ENCODE measurements at places on chromosomes 1 and 21.

DNA sequence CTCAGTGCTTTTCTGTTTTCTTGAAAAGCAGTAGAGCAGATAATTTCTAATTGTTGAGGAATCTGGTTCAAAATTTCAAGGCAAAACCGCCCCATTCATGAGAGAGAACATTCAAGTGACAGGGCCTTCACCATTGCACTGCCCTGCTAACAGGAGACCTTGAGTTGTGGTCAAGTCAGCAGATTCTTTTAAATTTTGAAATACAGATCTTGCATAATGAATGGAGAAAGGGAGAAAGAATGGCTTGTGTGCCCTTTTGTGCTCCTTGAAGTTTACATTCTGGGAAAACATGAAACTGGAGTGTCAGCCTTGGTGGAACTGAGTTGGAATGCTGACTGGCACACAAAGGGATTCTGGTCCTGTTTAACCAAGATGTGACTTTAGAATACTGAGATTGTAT is 164.5 kb upstream of the UBE2U start:
- DNase-seq, result no peak

- DNase-seq, result no peak
These were observed 5.7 kb downstream of the LGR6 start for GRCh38 chr1:202199040-202199889.

GRCh38 chr1:43711049-43711448 is 3.7 kb downstream of the ST3GAL3 start:
- no peak for DNase-seq

GRCh38 chr1:162145966-162146696 is 76.6 kb downstream of the NOS1AP start:
- DNase-seq, result no peak

GRCh38 chr1:200342511-200343311 is 67.1 kb downstream of the ZNF281 start:
- DNase-seq, result no peak

DNA sequence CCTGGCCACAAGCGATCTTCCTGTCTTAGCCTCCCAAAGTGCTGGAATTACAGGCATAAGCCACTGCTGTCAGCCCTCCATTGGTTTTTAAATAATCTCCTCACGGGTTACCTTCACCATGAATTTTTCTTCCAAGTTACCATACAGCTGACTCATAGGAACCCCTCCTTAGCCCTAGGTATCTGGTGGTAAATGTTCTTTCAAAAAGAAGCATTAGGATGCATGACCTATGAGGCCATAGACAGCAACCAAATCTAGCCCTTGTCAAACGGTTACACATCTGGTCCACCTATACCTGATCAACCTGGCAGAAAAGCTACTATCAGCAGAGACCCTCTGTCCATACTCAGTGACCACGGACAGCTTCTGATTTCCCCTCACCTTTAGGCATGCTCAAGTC is 12.7 kb upstream of the DEGS1 start:
- DNase-seq, result no peak

DNA sequence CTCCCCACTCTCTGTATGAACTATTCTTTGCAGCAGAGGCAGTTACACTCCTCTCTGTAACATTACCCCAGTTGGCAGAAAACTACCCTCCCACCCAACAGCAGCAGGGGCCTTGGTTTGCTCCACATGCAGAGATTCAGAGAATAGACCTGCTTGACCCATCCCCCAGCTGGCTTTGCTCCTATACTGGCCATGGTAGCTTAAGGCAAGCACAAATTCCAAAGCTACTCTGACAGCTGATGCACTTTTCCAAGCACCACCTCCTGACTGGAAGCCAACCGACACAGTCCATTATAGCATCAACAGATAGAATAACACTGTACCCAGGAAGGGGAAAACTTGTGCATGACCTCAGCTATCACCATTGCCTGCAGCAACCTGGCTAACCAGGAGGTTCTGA is 846.5 kb upstream of the NCAM2 start:
- no peak for DNase-seq

DNA sequence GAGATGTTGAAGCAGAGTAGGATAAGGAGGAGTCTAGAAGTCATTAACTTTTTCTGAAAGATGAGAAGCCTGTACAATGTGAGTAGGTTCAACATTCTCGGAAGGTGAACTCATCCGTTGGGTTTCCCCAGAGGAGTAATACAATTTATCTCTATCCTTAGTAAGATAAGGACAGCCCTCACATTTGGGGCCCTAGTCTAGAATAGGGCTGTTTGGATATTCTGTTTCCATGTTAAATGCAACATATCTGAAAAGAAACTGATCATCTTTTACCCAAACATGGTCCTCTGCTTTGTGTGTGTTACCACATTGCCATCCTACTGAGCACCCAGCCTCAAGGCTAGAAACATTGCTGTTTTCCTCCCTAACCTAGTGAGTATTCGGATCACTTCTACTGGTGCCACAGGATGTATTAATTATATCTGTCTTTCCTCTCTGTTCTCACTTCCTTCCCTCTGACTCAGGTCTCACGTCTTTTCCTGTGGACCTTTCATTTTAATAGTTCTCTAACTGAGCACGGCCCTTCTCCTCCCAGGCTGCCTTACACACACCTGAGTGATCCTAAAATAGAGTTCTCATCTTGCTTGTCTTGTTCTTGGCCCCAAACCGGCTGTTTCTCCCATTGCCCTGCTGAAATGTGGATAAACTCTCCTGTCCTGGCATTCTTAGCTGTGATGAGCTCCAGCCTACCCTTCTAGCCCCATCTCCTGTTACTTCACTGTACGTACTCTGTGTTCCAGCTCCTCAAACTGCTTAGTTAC is 91.7 kb downstream of the CDC14A start:
- DNase-seq, result no peak

- no peak for DNase-seq
These were observed 8.8 kb upstream of the COG2 start for GRCh38 chr1:230633469-230633868.

GRCh38 chr1:170700842-170701615 is 37.1 kb downstream of the PRRX1 start:
- DNase-seq, result no peak

- DNase-seq, result no peak
These were observed 110.3 kb upstream of the CTTNBP2NL start for GRCh38 chr1:112285746-112286145.

GRCh38 chr1:19517017-19517416 is 31.7 kb upstream of the CAPZB start:
- DNase-seq, result no peak

DNA sequence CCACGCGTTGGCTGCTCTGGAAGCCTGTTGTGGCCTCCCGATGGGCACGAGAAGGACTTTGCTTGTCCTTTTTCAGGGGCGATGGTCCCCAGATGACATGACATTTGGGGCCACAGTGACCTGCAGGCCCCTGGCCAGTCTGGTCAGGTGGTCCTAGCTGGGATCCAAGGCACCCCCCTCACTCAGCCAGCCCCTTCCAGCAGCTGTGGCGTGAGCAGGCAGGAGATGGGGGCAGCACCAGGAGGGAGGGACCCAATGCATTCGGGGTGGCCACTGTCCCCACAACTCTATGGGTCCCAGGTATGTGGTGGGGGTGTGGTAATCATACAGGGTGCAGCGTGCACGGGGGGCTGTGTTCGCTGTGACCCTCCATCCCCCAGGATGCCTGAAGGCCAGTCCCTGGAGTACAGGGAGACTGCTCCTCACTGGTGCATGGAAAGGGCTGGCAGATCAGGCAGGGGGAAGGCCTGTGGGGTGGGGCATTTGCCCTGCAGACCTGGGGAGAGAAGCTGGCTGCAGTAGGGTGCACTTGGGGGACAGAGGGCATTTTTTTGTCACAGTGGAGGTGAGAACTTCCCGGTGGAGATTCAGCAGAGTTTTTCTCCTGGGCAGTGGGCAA is 31.7 kb downstream of the WNT3A start:
- DNase-seq, result no peak

GRCh38 chr1:232218955-232219865 is 410.7 kb downstream of the SIPA1L2 start:
- no peak for DNase-seq

GRCh38 chr1:151346082-151346768 is 827 bp downstream of the RFX5 start:
- no peak for DNase-seq

- peak; percentile 9 for DNase-seq
These were observed 45.6 kb downstream of the SRRM1 start for GRCh38 chr1:24688621-24689195.

DNA sequence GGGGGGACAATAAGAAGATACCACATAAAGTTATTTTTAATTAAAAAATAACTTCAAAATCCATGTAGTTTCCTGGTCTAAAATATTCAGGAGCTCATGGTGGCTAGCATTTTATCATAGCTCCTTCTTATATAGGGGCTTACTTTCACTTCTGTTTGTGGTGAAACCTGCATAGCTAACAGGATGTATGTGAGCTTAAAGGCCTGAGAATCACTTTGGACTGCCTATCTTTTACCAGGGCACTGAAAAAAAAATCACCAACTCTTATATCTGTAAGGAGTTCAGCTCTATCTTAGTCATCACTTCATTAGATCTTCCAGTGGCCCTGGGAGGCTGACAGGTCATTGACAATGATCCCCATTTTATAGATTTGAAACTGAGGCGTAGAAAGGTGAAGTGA is 21.3 kb downstream of the UROD start:
- no peak for DNase-seq

- DNase-seq, result no peak
These were observed 43.0 kb downstream of the PLXNA2 start for GRCh38 chr1:208201229-208201628.

DNA sequence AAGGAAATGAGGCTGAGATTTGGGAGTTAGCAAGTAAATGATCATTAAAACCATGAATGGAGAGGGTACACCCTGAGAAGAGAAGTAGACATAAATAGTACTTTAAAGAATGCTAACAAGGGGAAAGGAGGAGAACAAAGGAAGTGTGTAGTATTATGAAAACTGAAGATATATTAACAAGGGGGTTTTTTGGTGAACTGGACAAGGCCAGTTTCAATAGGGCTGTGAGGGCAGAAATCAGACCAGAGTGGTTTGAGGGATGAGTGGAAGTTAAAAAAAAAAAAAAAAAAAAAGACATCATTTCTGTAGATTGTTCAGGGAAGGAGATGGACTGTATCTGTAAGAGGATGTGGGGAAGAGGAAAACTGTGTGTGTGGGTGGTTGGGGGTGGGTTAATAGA is 137.1 kb downstream of the PLA2G4A start:
- no peak for DNase-seq

DNA sequence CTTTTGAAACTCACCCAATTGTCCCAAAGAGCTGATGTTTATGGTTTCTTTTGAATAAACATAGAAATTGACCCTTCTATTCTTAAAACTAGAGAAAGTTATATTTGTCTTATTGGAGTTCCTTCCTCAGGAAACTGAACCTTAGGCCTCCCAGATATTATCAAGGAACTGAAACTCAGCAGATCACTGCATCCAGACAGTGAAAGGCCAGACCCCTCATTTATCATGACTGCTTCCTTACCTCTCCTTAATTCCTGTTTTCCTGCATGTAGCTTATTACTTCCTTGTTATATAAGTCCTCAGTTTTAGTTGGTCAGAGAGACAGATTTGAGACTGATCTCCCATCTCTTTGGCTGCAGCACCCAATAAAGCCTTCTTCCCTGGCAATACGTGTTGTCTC is 27.5 kb downstream of the SLC22A15 start:
- DNase-seq, result no peak

- no peak for DNase-seq
These were observed 43.5 kb upstream of the IL12RB2 start for GRCh38 chr1:67264152-67264551.

DNA sequence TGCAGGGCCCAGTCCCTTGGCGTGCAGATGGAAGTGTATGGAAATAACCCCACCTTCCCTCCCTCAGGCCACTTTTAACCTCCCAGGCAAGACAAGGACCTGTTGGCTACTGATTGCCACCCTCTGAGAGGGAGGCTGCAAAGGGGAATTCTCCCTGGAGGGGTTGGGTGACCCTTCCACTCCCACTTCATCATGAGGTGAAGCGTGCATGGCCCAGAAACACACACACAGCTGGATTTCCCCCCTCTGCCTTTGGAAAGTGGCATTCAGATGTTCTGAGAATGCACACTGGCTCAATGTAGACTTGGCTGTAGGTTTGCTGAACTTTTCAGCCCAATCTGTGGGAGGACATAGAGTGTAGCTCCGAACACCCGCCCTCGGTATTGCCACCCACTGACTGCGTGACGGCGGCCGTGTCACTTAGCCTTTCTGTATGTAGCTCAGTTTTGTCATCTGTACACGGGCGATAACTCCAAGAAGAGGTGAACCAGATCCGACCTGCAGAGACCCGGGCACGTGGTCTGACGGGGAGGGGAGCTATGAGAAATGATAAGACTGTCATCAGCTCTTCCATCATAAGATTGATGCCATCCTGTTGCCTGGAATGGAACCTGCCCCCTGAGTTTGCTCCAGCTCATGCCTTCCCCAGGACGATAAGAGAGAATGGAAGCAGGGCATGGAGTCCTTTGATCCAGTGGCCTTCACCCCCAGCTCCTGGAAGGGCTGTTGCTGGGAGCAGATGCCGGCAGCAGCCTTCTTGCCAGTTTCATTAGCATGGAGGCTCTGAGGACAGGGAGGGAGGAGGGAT is 19.3 kb downstream of the MIIP start:
- no peak for DNase-seq

DNA sequence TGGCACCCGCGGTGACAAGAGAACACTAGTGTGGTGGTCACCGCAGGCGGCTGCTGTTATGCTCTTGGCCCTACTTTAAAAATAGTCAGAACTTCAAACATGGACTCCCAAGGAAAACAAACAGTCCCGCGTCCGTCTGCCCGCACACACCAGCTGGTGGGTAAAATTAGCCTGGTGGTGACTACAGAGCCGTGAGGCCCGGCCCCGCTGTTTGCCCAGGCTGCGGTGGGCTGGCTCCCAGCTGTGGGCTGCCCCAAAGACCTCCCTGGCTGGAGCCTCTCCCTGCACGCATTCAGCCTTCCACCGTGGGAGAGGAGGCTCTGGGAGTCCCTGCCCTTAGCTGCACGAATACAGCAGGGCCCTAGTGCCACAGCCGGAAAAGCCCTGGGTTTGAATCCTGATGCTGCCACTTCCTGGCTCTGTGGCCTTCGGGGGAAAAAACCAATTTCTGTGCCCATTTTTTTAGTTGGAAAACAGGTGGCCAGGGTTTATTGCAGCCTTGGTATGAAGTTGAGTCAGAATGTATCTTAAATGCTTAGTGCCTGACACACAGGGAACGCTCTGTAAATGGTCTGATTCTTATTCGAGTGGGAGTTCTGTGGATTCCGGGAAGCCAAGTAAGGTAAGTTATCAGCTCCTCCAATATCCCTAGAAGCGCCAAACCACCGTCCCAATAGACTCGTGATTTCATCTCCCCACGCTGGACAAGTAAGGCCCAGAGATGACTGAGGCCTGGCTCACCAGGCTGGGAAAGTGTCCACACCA is 58.2 kb downstream of the ALPL start:
- DNase-seq, result no peak

GRCh38 chr21:37072274-37072987 is 440 bp downstream of the PIGP start:
- peak; percentile 76 for DNase-seq

DNA sequence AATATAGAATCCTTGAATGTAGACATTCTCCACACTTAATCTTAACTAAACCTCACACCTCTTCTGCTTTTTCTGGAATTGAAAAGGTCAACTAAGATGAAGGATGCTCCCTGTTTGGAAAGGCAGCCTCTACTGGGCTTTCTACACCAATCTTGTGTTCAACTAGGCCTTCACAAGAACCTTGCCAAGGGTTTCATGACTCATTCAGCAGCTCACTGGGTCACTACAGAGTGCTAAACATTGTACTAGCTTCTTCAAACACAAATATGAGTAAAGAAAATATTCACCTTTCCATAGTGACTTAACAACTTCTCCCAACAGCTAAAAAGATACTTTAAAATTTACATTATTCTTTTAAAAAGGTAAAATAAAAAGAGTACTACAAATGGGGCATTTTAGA is 135.3 kb upstream of the PRMT6 start:
- no peak for DNase-seq

All from activated naive CD4-positive, alpha-beta T cell (primary cell).